Activated T-cell treated with anti-CD3 and anti-CD28 coated beads, Interleukin-2, amount 50 U/mL, for 24 hours (primary cell): ENCODE measurements at places on chromosomes 16 and 17.
A peak's percentile ranks its signal among the peaks of the same experiment; 100 is the strongest.

DNA sequence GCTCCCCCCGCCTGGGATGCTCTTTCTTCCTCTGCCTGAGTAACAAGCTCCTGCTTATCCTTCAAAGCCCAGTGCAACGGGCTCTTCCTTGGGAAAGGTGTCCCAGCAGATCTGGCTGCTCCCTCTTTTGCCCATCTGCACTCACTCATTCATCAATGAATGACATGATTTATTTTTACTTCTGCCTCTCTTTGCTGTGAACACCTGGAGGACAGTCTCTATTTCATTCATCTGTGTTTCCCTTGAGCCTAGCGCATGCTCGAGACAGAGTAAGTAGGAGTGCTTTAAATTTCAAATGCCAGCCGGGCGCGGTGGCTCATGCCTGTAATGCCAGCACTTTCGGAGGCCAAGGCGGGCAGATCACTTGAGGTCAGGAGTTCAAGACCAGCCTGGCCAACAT lies 22.0 kb upstream of the GINS2 start:
- DNase-seq, result no peak

- DNase-seq, result no peak
These were observed 9.6 kb upstream of the ZFHX3 start for GRCh38 chr16:73057291-73058210.

DNA sequence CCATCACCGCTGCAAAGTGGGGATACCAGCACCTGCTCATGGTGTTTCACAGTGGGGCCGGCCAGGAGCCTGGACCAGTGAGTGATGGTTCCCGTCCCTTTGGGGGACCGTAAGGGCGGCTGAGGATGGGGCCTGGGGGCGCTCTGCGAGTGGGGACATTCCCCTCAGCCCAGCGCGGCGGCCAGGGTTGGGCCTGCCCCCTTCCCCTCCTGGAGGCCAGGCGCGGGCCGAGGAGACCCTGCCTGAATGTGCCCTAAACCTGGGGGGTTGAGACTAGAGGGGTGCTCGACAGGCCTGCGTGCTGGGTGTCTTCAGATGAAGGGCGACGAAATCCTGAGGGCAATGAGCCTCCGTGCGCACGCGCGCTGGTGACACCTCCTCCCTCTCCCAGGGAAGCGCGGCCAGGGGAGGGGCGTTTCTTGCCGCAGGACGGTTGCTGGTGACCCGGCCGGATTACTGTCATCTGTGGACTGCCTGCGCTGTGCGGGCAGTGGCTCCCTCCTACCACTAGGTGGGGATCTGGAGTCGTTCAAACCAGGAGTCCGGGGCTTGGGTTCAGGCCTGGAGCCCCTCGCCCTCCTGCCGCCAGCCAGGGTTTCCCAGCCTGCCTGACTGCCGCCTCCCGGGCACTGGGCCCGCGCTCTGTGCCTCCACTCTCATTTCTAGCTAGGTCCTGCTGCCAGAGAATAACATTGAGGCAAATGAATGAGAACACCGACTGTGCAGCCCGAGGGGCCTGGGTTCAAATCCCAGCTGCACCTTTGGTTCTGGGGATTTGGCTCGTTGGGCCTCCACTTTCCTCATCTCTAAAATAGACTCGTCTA lies 17.1 kb downstream of the TBX2 start:
- DNase-seq, result peak; percentile 74

- DNase-seq, result no peak
These were observed 234.4 kb downstream of the WWOX start for GRCh38 chr16:78333808-78334207.

- DNase-seq, result no peak
These were observed 51.3 kb upstream of the RBBP6 start for GRCh38 chr16:24488045-24488444.

GRCh38 chr16:84881702-84882521 lies 62.1 kb downstream of the CRISPLD2 start:
- no peak for DNase-seq

- peak; percentile 57 for DNase-seq
These were observed 46.5 kb upstream of the CPNE2 start for GRCh38 chr16:57045694-57046381.

DNA sequence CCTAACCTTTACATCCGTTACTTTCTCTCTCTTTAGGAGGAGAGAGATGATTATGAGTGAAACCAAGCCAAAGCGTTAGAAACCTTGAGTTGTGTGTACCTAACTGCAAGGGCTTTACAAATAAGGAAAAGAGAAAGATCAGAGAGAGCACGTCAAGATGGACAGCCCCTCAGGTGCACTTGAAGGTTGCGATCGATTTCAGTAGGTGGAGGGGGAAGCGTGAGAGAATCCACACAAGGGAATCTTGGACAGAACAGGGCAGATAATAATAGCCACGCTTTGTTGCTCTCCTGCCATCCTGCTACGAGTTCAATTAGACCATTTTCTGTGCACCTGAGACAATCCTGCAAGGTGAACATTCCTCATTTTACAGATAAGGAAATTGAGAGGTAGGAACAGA lies 78.4 kb downstream of the VAT1L start:
- DNase-seq, result no peak

- DNase-seq, result no peak
These were observed 314.8 kb upstream of the GOT2 start for GRCh38 chr16:59048876-59049275.

DNA sequence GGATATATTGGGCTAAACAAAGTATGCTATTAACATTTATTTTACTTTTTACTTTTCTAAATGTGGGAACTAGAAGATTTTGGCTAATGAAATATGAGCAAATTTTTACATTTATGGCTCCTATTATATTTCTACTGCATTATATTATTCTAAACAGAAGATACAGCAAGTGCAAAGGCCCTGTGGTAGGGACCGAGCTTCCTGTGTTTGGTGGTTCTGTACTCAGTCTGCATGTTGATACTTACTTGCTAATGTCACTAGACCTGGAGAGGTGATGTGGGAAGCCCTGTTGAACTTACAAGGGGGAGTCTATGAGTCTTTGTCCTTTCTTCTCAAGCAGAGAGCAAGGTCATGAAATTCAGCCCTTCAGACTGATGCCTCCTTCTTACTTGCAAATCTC lies 10.0 kb upstream of the IRX3 start:
- no peak for DNase-seq

DNA sequence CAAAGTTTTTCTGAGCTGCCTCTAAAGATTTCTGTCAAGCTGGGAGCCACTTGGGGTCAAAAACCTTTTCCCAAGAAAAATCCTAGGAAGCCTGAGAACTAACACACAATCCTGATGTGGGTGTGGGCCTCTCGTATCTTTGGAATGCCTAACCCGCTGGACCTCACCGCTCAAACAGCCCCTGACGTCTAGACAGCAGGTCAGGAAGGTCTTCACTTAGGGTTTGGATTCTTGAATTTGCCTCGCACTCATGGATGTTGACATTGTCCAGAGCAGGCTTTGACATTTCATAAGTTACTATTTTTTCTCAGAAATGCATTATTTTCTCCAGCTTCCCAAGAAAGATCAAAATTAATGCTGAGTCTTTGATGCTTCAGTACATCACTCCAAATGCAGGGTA lies 18.9 kb downstream of the TEX2 start:
- DNase-seq, result no peak

DNA sequence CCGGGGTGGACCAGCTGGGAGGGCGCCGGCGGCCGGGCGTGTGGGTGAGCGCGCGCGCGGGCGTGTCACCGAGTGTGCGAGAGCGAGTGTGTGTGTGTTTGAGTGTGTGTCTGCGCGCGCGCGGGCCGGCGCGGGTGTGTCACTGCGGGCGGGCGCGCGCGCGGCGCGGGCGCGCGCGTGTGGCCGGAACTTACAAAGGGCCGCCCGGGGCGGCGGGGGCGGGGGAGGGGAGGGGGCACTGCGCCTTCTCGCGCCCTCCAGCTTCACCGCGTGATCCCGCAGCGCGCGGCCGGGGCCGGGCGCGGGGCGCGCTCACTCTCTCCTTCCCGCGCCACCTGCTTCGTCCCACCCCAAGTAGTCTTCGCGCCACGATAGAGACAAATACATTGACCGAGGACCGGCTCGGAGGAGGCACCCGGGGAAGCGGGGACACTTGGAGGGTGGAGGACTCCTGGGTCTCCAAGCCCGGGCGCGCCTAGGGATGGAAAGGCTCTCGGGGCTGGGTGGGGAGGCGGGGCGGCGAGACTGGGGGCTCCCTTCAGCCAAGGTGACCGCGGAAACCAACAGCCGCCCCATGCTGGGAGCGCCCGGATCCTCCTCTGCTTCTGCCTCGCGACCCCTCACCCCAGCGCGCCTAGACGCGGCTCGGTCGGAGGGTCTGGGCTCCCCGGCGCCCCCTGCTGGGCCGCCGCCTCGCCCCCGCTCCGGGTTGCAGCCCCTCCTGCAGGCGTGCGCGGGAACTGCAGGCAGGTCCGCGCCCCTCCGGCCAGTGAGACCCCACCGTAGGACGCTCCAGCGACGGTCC lies at the start of gene SRCIN1:
Gene SRCIN1 (minus strand): TSS at position 112 of the 805 bp plus-strand sequence. CDS start 247 bp downstream, outside the sequence.
- peak; percentile 73 for DNase-seq

DNA sequence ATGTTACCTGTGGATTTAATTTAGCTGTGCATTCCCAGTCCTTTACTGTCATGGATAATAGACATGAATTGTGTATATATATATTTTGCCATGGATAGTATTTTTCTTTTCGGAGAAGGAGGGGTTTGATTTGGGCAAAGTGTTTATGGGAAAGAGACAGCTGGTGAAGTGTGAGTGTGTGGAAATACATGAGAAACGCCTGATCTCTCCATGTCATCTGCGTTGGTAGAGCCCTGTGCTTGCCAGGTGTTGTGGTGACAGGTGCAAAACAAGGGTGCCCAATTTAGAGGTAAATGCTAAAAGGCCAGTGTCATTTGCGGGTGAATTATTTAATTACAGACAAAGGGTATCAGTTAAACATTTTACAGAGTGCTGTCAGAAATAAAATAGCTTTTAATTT lies 23.4 kb downstream of the NDEL1 start:
- no peak for DNase-seq
